ENCODE measurements at places on chromosomes 3 and 15.

DNA sequence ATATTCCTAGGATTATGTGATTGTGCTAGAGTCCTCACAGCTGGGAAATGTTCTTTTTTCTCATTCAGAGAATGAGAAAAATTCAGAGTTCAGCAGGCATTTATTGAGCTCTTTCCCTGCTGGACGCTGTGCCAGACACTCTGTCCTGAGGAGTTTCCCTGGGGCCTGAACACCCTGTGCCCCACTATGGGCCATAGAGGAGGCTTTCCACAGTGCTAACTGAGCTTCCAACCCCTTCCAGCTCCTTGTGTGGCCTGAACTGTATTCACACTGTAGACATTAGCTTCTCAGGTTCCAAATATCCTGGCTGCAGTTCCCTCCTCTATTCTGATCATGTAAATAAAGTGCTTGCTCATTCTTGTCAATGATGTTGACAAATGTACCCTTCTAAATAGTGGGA is 10.0 kb downstream of the ABHD2 start:
- peak; percentile 43 for DNase-seq

DNA sequence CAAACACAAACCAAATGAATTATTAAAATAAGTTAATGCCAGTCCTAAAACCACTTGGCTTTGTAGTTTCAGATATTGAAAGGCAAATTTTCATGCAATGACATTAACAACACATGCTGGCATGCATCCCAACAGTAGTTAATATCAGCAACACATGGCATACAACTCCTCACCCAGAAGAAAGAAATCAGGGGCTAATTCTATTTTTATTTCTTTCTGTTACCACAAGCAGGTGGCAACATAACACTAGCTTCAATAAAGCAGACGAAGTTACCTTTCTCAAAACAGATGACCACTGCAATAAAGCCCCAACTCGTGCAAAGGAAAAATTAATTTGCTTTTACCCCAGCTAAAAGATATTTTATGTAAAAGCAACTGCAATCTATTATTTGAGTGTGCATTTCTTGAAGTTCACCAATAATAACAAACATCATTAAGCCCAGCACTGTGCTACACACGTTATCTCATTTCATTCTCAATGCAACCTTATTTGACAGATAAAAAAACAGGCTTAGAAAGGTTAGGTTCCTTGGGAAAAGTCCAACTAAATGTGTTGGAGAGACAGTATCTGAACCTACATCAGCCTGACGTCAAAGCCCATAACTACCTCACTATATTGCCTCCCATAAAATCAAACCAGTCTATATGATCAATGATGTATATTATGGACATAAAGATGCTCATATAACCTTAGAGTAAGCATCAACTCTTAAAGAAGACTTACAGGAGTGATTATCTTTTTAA is 2.8 kb downstream of the TOP2B start:
- no peak for DNase-seq

DNA sequence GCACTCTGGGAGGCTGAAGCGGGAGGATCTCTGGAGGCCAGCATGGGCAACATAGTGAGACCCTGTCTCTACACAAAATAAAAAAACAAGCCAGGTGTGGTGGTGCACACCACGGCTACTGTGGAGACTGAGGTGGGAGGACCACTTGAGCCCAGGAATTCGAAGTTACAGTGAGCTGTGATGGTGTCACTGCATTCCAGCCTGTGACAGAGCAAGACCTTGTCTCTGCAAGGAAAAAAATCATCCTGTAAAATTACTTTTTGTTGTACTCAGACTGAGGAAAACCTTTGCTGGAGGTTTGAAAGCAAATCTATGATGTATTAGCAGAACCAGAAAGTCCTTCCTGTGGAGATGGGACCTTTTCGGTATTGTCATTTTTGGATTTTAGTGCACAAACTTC is 63.3 kb downstream of the ATP1B3 start:
- DNase-seq: no peak

DNA sequence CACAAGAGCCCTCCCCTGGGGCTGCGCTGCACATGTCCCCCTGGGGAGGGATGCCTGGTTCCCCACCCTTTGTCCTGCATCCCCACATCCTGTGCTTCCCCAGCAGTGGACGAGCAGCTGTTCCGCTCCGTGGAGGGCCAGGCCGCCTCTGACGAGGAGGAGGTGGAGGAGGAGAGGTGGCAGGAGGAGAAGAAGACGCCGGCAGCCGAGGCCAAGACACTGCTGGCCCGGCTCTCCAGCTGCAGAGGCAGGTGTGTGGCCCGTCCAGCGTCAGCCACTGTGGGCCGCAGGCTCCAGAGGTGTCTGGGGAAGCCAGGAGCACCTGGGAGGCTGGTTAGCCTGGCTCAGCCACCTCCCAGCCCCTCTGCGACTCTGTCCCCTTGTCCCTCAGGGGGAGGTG is 27.9 kb upstream of the GP9 start:
- DNase-seq: no peak

- no peak for DNase-seq
These were observed 271.3 kb downstream of the ABHD5 start for GRCh38 chr3:43962043-43962442.

GRCh38 chr3:124557433-124558232 is 172.6 kb upstream of the UMPS start:
- no peak for DNase-seq

DNA sequence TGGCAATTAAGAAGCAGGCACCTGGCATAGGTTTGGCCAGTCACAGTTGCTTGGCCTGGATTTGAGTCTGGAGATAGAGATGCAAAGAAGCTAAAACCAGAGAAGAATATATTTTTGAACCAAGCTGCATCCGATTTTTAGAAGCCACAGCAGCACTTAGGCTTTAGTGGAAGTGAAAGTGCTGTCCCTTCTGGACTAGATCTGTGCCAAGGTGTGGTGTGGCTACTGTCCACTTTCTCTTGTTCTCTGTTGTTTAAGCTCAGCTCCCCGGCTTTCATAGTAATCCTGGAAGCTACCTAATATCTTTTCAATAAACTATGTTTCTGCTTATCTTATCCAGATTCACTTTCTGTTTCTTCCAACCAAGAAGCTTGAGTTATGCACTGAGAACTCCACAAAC is 183.4 kb upstream of the THRB start:
- no peak for DNase-seq

GRCh38 chr3:153339065-153339464 is 177.0 kb downstream of the RAP2B start:
- DNase-seq: no peak

DNA sequence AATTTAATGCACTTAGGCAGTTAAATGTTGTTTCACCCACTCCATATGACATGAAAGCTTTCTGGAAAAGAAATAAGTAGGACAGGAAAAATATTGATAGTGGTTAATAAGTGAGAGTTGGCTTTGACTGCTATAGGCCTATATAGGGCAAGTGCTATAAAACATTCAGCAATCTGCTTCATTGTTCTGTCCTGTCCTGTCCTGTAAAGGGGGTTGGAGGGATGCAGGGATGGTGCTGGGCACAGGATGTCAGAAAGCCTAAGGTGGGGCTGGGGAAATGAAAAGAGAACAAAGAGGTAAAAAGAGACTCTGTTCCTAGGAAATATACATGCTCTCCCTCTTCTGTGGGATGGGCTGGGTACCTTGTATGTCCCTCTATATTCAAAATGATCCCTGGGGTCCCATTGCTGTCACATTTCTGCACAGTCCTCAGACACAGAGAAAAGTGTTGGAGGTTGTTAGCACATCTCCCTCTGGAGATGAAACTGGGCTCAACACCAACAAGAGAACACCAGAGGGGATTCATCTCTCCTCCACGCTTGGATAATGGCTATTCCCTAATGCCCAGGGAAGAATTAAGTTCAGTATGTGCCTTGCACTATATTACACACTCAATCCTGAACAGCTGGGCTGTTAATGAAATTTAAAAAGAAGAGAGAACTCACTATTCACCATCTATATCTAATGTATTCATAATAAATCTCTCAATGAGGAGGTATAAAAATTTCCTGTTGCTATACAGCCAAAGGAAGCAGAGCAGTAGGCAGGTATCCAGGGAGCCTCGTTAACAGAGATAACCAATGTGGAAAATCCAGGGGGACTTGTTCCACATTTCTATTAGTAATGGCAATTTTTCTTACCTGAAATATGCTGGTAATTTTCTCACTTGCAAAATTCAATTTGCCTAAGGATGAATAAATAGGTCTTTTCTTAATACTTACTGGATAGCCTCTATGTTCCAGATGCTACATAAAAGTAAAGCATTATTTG is 108.1 kb upstream of the ZBED2 start:
- no peak for DNase-seq

- DNase-seq: no peak
These were observed 196.1 kb upstream of the P2RY1 start for GRCh38 chr3:152638707-152639450.

DNA sequence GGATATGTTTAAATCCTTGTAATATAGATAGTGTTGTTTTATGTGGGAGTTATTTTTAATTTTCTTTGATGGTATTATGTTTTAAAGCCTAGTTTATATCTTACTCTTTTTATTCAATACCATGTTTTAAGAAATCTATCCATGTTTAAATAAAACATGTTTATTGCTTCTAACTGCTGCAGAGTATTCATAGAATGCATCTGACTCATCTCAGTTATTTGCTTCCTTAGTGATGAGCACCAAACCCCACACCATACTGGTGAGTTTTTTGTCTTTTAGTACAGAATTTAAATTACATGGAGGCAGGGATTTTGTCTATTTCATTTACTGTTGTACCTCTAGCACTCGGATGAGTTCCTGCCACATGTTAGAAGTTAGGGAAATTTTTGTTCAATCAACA is 209.2 kb downstream of the NSUN3 start:
- DNase-seq: no peak

GRCh38 chr3:196207159-196207832 is 3.9 kb downstream of the ZDHHC19 start:
- no peak for DNase-seq

- DNase-seq: no peak
These were observed 152.3 kb downstream of the XXYLT1 start for GRCh38 chr3:195118671-195119070.

DNA sequence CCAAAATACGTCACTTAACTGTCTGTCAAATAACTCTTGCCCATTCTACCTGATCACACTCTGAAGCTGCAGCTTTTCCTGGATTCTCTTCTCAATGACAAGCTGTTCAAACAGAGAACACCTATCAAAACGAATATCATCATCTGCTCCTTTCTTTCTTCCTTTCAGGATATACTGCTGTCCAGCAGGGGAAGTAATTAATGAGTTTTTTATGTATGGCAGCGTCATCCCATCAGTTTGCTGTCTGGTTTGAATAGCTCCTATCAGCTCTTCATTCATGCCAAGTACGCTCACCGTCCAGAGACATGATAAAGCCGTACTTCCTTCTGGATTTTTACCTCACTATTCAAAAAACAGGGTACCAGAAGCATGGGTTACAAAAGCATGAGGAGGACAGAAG is at the start of gene CHRM5:
Gene CHRM5, plus strand, starts transcription at position 274 of the 400 bp plus-strand sequence. CDS start 94,221 bp downstream, outside the sequence.
- DNase-seq: no peak

DNA sequence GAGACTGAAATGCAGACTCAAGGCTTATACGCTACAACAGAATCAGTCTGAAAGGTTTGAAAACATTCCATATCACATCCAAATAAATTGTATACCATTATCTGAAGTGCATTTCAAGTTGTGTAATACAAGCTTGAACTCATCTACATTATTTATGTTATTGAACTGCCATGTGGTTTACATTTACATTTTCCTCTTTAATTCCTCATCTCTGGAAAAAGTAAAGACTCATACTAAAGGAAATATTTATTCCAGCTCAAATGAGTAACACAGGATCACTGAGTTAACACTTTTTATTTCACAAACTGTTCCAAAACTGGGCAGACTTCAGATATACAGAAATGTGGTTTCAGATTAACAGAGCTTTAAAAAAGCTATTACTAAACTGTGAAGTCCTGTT is 282.5 kb downstream of the ULK4 start:
- no peak for DNase-seq

GRCh38 chr3:120324190-120324589 is 25.0 kb downstream of the LRRC58 start:
- DNase-seq: no peak

DNA sequence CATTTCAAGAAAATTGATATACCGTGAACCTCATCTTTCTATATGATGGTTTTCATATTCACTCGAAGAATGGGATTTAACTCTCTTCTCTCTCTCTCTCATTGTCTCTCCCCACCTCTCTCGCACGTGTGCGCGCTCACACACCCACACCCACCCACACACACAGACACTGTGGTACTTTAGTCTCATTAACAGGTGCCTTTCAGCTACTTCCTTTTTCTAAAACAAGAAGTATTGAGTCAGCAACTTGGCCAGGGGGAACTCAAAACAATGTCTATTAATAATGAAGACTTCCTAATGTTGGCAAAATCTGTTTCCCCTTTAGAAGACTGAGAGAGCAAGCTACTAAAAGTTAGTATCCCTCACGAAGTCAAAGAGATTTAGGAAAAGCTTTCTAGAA is 150.7 kb downstream of the TMCO5A start:
- no peak for DNase-seq

- DNase-seq: no peak
These were observed 45.6 kb downstream of the MFSD1 start for GRCh38 chr3:158847452-158847821.

DNA sequence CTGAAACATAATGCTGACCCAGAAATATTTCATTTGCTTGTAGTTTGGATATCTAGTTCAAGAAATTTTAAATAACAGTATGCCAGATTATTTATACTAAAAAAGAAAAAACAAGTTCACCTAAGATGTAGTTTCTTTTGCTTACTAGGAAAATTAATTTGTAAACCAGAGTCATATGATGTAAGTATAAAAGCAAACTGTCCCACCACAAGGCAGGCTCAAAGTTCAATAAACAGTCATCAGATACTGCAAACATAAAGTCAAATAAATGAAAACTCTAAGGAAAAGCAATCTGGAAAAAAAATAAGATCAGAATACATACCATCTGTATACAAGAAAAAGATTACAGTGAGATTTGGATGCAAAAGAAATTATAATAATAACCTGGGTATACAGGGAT is 40.2 kb upstream of the WDR5B start:
- no peak for DNase-seq

GRCh38 chr3:120306519-120307455 is 21.8 kb upstream of the GPR156 start:
- no peak for DNase-seq

- no peak for DNase-seq
These were observed 12.6 kb upstream of the IGF2BP2 start for GRCh38 chr3:185837414-185837813.

Measured in A549 (cell line).